Activated T-helper 2 cell treated with anti-CD3 and anti-CD28 coated beads, Interferon-gamma antibody, Interleukin-2, Interleukin-4, amounts not matched to agents 10 μg/mL and 5 μg/mL and 100 μg/mL, durations not matched to agents 14 hours and 24 hours and 36 hours (primary cell): ENCODE measurements at places on chromosomes 11 and 22.

DNA sequence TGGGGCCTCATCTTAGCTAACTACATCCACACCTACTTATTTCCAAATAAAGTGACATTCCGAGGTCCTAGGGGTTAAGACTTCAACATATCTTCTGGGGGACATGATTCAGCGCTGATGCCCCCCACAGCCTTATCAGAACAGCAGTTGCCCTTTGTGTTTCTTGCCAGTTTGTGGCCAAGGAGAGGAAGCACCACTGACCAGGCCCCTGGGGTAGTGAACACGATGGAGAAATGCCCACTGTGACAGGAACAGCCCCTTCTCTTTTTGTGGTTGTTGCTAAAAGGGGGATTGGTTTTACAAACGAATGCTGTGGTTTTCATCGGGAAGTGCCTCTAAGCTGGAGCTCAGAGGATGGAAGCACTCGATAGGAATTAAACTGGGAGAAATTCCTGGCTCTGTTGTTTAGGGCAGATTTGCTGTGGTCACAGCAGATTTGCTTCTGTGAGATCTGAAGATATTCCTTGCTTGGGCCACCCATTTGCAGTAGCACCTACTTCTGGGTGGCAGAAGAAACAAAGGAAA lies 88.8 kb downstream of the ABTB2 start:
- no peak overlapping the region for H3K27ac ChIP-seq
- no peaks in the 10 kb centered on the region for H3K27me3 ChIP-seq
- H3K4me3 ChIP-seq, result no peak overlapping the region

GRCh38 chr11:134382257-134382656 lies 29.8 kb downstream of the B3GAT1 start:
- peaks cover 7% of the 10 kb centered on the region for H3K27me3 ChIP-seq
- no peak for DNase-seq
- H3K4me3 ChIP-seq, result no peak overlapping the region
- no peaks in the 10 kb centered on the region for H3K36me3 ChIP-seq
- no peak overlapping the region for H3K27ac ChIP-seq

DNA sequence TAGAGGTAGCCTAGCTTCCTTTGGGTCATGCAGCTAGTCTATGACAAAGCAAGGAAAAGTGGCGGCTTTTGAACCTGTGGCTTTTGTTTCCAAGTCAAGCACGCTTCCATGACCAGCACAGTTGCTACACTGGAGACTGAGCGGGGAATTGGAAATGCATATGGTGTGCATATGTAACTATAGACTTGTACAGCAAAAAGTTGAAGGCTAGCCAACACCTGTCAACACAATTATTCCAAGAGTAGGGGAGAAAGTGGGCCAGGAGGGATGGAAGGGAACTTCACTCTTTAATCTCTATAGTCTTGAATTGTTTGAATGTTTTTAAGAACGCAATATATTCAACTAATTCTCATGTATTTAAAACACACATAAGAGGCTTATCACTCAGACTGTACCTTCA lies 218.5 kb upstream of the CADM1 start:
- no peak for DNase-seq
- H3K27me3 ChIP-seq, result peaks cover 2% of the 10 kb centered on the region
- H3K27ac ChIP-seq, result no peak overlapping the region
- H3K4me1 ChIP-seq, result peaks cover 3% of the 10 kb centered on the region

GRCh38 chr11:68048681-68049508 lies 10.1 kb downstream of the TCIRG1 start:
- H3K36me3 ChIP-seq, result peaks cover 54% of the 10 kb centered on the region
- H3K27ac ChIP-seq, result no peak overlapping the region

DNA sequence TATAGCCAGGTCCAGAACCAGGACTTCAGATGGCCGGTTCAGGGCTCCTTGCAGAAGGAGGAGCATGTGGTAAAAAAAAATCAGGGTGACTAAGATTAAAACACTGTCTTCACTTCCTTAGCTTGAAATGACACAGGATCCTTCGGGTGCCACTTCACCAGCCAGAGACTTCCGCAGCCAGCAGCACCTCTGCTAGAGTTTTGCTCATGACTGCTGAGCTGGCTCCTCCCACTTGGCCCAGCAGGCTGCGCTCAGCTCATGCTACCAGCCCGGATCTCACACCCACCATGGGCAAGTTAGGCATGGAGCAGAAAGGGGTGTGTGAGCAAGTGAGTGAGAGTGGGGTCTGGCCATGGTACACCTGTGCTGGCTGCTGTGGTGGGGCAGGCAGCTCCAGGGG lies 6.6 kb upstream of the MS4A18 start:
- H3K4me3 ChIP-seq, result no peak overlapping the region
- DNase-seq, result no peak
- H3K27ac ChIP-seq, result no peak overlapping the region
- H3K27me3 ChIP-seq, result peaks cover 1% of the 10 kb centered on the region
- H3K36me3 ChIP-seq, result no peaks in the 10 kb centered on the region

- H3K36me3 ChIP-seq, result no peaks in the 10 kb centered on the region
- peaks cover 21% of the 10 kb centered on the region for H3K27me3 ChIP-seq
- no peak for DNase-seq
- peaks cover 8% of the 10 kb centered on the region for H3K4me1 ChIP-seq
- H3K4me3 ChIP-seq, result no peak overlapping the region
Measured at GRCh38 chr11:72451831-72452376, 17.6 kb upstream of the CLPB start.

- H3K4me1 ChIP-seq, result peaks cover 20% of the 10 kb centered on the region
- DNase-seq, result no peak
- H3K27me3 ChIP-seq, result no peaks in the 10 kb centered on the region
- peaks cover 51% of the 10 kb centered on the region for H3K36me3 ChIP-seq
- peak overlapping the region; percentile 39 for H3K27ac ChIP-seq
Measured at GRCh38 chr11:64312947-64313346, 4.4 kb downstream of the TRMT112 start.

DNA sequence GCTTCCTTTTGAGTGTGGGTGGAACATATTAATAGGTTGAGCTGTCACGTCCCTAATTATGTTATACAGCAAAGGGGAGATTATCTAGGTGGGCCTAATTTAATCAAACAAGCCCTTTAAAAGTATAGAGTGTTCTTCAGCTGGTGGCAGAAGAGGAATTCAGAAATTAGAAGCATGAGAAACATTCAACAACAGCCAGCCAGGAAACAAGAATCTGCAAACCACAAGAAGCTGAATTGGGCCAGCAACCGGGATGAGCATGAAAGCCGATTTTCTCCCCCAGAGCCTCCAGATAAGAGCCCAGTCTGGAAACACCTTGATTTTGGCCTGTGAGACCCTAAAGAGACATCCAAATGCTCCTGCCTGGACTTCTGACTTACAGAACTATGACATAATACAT lies 105.8 kb upstream of the LDLRAD3 start:
- H3K27ac ChIP-seq, result no peak overlapping the region
- no peaks in the 10 kb centered on the region for H3K36me3 ChIP-seq
- peaks cover 2% of the 10 kb centered on the region for H3K27me3 ChIP-seq
- DNase-seq, result no peak

DNA sequence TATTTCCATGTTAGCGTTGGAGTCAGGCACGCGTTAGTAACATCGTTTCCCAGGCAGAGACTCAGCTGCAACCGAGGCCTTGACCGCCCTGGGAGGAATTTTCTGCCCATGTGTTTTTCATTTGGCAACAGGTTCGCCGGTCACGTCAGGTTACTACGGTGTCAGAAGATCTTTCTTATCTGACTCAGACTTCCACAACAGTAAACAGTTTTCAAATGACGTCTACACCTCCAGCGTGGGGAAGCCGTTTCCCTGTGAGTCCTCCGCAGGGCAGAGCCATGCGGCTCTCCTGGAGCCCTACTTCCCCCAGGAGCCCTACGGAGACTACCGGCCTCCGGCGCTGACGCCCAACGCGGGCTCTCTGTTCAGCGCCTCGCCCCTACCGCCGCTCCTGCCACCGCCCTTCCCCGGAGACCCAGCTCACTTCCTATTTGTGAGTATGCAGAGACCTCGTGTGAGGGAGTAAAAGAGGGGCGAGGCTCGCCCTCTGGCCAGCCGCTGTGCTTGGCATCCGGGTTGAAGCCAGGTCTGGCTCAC lies 14.3 kb upstream of the POU2AF3 start:
- peaks cover 3% of the 10 kb centered on the region for H3K4me1 ChIP-seq
- H3K4me3 ChIP-seq, result no peak overlapping the region
- peaks cover 7% of the 10 kb centered on the region for H3K27me3 ChIP-seq
- H3K36me3 ChIP-seq, result no peaks in the 10 kb centered on the region

DNA sequence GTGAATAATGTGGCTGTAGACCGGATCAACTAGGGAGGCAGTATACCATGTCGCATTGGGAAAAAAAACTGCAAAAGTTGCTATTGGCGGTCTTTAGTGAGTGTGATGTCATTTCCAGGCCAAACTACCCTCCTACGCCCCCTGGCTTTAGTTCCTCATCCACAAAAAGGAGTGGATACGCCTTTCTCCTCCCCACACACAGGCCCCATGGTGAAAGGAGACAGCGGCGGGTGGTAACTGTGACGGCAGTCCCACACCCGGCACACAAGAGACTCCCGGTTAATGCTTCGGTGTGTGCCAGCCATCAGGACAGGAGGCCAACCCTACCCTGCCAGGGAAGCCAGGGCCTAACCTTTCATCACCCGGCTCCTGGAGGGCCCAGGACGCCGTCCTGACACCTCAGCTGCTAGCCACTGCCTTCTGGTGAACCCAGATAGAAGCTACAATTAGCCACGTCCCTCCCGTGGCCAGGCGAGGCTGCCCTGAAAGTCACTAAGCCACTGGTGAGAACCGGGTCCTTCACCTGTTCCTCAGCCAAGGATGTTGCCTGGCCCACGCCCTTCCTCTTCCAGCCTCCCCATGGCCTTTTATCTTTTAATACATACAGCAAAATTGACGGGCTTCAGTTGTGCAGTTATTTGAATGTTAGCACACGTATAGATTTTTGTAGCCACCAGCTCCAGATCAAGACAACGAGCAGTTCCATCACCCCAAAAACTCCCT lies 10.8 kb downstream of the TP53I11 start:
- no peak overlapping the region for H3K27ac ChIP-seq
- no peaks in the 10 kb centered on the region for H3K36me3 ChIP-seq
- no peak for DNase-seq
- no peak overlapping the region for H3K4me3 ChIP-seq

GRCh38 chr11:16825968-16826367 lies 87.5 kb downstream of the C11orf58 start:
- H3K4me1 ChIP-seq, result peaks cover 18% of the 10 kb centered on the region
- H3K36me3 ChIP-seq, result peaks cover 45% of the 10 kb centered on the region
- no peak overlapping the region for H3K4me3 ChIP-seq
- no peak for DNase-seq
- H3K27ac ChIP-seq, result no peak overlapping the region

- H3K4me3 ChIP-seq, result no peak overlapping the region
- H3K27ac ChIP-seq, result no peak overlapping the region
- H3K27me3 ChIP-seq, result no peaks in the 10 kb centered on the region
- H3K4me1 ChIP-seq, result no peaks in the 10 kb centered on the region
- no peak for DNase-seq
Measured at GRCh38 chr11:97364047-97364446, 974.2 kb downstream of the JRKL start.

DNA sequence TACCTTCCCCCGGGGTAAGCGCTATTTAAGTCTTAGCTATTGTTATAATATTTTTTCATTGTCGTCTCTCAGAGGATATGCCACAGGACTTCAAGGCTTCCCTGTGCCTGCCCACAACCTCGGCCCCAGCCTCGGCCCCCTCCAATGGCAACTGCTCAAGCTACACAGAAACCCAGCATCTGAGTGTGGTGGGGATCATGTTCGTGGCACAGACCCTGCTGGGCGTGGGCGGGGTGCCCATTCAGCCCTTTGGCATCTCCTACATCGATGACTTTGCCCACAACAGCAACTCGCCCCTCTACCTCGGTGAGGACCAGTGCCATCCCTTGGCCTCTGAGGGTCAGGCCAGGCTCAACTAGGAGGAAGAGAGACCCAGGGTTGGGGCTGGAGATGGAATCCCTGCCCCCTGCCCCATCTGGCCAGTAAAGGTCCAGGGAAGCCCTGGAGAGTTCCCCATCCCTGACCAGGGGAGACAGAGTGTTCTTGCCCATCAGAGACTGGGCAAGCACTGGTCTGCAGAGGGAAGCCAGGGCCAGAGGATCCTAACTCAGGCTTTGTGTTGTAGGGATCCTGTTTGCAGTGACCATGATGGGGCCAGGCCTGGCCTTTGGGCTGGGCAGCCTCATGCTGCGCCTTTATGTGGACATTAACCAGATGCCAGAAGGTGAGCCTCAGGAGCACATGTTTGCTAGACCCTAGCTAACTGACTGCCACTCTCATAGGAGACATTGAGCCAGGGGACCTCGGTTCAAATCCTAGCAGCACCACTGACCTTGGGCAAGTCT lies 18.4 kb downstream of the SLCO2B1 start:
- no peak overlapping the region for H3K27ac ChIP-seq
- no peak for DNase-seq
- no peaks in the 10 kb centered on the region for H3K27me3 ChIP-seq
- H3K4me3 ChIP-seq, result no peak overlapping the region
- H3K4me1 ChIP-seq, result peaks cover 1% of the 10 kb centered on the region

DNA sequence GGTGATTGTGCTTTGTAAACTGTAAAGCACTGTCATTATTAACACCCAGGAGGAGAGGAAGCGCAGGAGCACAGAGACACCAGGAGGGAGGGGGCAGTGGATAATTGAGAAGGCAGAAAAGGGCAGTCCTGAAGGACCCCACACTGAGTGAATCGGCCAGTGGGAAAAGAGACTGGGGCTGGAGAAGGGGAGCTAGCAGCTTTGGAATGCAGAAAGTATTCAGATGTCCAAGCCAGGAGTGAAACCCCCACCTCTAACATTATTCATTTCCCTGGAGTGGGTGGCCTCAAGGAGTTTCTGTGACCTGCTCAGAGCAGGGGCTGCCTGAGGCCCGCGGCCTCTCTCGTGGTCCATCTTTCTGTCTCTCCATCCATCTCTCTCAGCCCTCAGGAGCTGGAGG lies 38.0 kb upstream of the CDON start:
- H3K4me3 ChIP-seq, result no peak overlapping the region
- no peak for DNase-seq
- H3K27ac ChIP-seq, result no peak overlapping the region
- no peaks in the 10 kb centered on the region for H3K36me3 ChIP-seq
- no peaks in the 10 kb centered on the region for H3K4me1 ChIP-seq
- peaks cover under 1% of the 10 kb centered on the region for H3K27me3 ChIP-seq

DNA sequence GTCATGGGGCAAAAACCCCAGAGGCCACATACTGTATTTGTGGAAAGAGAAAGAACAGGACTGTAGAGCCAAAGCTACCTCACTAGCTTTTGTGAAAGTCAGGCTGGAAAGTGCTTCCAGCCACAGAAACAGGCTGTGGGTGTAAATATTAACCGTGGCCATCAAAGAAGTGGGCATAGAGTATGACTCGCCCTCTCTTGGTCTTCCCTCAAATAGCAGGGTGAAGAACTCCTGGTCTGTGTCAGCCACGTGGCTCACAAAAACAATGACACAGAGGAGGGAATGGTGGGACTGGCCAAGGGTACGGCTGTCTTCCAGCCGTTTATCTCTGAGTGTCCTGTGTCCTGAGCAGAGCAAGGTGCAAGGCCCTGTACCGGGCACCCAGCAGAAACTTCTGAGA lies 37.6 kb upstream of the UBASH3B start:
- no peaks in the 10 kb centered on the region for H3K4me1 ChIP-seq
- peaks cover 4% of the 10 kb centered on the region for H3K27me3 ChIP-seq
- DNase-seq, result no peak
- H3K27ac ChIP-seq, result no peak overlapping the region
